ENCODE measurements at places on chromosomes 3 and 15.

- DNase-seq: no peak
These were observed 71.7 kb downstream of the ANKRD28 start for GRCh38 chr3:15726043-15726442.

- DNase-seq: no peak
These were observed 221.3 kb upstream of the UBE2E2 start for GRCh38 chr3:22981861-22982260.

- no peak for DNase-seq
These were observed 151.7 kb upstream of the GRM7 start for GRCh38 chr3:6709178-6709577.

GRCh38 chr3:193894121-193894863, 241.7 kb upstream of the HES1 start:
- DNase-seq: no peak

- DNase-seq: no peak
These were observed 39.0 kb downstream of the CD86 start for GRCh38 chr3:122094125-122094524.
